Cardiac septum (tissue), 1 donor: ENCODE measurements at places on chromosomes 1 and 21.

GRCh38 chr1:4071653-4072052 is 171.6 kb upstream of the C1orf174 start:
- DNase-seq: no peak

DNA sequence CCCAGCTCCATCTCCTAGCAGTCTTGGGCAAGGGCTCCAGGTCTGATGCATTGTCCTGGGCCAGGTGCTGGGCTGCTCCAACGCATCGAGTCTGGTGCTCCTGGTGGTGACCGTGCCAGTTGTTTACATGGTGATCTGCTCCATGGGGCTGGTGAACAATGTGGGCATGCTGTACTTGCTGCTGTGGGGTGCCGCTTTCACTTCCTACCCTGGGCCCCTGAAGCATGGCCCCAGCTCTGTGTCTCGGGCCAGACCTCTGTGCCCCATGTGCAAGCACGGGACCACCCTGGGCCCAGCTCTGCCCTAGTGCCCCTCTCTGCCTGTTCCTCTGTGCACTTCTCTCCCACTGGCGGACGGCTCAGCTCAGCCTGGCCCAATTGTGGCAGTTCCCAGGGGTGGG is 119.4 kb downstream of the MAST2 start:
- DNase-seq: no peak

- DNase-seq: no peak
These were observed 11.6 kb downstream of the COL9A2 start for GRCh38 chr1:40305451-40305850.

- no peak for DNase-seq
These were observed 351.6 kb upstream of the NCAM2 start for GRCh38 chr21:20646431-20647165.

DNA sequence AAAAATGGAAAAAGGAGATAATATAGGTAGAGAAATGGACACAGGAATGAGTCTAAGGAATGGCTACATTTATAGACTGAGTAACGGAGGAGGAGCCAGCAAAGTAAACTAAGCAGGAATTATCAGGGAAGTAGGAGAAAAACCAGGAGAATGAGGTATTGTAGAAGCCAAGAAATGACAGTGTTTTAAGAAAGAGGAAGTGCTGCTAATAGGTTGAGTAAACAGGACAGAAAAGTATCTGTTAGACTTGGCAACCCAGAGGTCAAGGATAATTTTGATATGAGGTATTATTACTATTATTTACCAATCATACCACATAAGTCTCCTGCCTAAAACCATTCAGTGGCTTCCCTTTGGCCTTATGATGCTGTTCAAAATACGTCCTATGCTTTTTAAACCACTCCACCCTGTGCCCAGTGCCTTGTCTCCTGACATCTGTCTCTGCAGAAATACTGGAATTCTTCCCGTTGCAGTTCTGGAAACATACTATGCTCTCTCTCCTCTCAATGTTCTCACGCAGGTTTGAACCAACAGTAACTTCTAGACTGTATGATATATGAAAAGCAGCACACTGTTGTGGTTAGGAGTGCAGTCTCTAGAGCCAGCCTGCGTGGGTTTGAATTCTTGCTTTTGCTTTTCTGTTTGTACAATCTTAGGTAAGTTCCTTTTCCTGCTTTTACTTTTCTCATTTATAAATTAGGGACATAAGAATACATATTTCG is 24.6 kb upstream of the NEK7 start:
- DNase-seq: no peak

- no peak for DNase-seq
These were observed 69.2 kb upstream of the GJA8 start for GRCh38 chr1:147833231-147833860.

DNA sequence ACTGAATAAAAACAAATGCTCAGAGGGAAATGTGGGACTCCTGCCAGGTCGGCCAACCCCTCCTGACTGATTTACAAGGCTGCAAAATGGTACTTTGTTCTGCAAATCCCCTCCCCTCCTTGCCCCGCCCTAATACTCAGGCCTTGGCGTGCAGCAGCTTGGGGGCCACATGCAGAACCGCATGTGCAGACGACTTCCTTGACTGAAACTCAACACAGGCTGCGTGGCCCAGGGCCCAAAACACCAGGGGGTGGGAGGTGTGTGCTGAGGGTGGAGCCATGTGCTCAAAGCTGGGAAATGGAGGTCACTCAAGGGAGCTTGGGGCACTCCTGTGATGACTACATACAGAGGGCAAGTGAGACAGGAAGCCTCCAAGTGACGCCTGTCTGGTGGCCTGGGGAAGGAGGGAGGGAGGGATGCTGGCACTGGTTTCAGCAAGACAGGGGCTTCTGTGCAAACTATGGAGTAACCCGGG is 87.2 kb downstream of the MRPL37 start:
- peak; percentile 83 for DNase-seq

DNA sequence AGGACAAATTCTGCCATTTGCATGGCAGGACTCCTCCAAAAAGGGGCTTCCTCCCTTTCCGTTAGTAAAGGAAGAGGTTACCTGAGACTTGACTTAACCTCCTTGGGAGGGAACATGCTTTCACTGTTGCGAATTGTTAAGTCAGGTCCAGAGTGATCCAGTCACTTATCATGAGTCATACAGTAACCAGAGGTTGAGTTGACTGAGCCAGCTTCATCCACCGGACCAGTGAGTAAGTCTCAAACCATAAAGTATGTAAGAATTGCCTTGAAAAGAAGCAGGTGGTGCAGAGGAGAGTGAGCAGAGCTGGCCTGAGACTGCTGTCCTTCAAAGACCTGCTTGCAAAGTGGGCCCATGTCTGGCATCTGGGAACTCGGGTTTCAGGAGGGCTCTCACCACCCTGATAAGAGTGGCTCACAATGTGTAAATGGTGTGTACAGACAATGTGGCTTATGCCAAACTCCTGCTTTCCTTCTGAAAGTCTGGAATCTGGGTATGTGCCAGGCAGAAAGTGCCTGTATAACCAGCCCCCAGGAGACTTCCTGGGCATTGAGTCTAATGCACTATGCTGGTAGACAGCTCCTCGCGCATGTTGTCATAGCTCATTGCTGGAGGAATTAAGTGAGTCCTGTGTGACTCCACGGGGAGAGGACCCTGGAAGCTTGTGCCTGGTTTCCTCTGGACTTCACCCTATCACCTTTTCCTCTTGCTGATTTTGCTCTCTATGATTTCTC is 84.3 kb upstream of the KLHDC7A start:
- DNase-seq: no peak
